ENCODE measurements at places on chromosomes 16 and 17. TPM values are rescaled to one million over a fixed set of nuclear protein-coding genes. Genes with fewer than 3 reads are reported as not detected.
A peak's percentile ranks its signal among the peaks of the same experiment; 100 is the strongest.

TPSD1 gene
- not detected for total RNA-seq

DNA sequence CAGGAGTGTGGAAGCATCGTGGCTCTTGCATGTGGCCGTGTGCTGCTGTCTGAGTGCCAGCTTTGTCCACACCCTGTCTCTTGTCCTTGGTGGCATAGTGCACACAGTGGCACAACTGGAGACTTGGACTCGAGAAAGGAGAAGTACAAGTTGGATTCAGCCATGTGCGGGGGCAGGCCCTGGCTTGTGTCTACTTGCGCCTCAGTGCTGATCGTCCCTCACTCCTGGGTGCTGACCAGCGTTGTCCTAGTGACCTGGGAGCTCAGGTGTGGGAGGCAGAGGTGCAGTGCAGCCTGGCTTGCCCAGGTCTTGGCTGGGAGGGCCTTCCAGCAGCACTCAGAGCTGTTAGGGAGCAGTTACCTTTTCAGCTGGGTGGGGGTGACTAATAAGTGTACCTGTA lies 20.6 kb downstream of the MPRIP start:
- H3K27ac ChIP-seq: no peak overlapping the region
- H3K36me3 ChIP-seq: peaks cover 2% of the 10 kb centered on the region
- H3K4me3 ChIP-seq: no peak overlapping the region
- no peak for DNase-seq

DNA sequence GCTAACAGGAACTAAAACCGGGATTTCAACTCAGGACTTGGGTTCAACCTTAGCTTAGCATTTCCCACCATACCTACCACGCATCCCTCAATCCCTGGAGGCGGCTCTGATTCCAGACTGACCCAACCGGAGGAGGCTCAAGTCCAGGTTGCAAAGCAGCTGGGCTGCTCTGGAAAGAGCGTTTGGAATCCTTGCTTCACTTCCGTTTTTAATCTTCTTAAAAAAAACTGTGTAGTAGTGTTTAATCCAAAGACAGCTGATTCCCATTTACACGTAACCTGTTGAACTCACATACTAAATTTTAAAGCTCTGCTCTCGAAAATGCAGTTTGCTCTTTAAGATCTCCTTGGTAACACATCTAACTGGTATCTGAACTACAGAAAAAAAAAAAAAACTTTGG lies 50.0 kb downstream of the NXN start:
- no peak overlapping the region for H3K4me3 ChIP-seq
- no peak overlapping the region for H3K27ac ChIP-seq
- H3K4me1 ChIP-seq: no peaks in the 10 kb centered on the region
- no peak for DNase-seq
- H3K36me3 ChIP-seq: no peaks in the 10 kb centered on the region

DNA sequence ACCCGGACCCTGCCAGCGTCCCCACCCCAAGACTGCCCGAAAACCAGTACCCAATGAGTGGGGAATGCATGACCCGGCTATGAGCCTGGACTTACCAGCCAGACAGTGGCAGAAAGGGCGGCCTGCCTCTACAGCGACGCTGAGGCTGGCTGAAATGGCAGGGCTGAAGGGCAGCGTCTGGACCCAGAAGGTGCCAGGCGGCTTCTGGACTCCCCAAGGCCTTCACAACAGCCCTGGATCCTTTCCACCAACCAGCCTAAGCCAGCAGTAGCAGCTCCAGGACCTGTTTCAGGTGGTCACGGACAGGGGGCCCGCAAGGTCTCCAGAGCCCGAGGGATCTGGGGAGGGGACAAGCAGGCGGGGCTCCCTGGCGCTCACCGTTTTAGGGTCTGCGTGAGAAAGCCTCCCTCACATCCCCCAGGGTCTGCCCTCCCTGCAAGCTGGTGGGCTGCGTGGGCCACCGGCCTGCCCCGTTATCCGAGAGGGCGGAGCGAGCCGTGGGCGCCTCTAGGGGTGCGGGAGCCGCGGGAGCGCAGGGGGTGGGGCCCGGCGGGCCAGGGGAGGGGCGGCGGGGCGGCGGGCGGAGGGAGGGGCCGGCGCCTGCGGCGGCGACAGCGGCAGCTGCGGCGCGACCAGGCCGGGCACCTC lies at the start of gene RIPOR1:
Gene RIPOR1, plus strand, starts transcription at position 608 of the 648 bp plus-strand sequence. CDS start 9,618 bp downstream, outside the sequence.
- peak within 1 kb of the TSS; percentile 42 for H3K4me3 ChIP-seq
- DNase-seq: no peak
- H3K36me3 ChIP-seq: no peaks in the 10 kb centered on the region
- peaks cover 51% of the 10 kb centered on the region for H3K27me3 ChIP-seq
- H3K4me1 ChIP-seq: peaks cover 18% of the 10 kb centered on the region

GRCh38 chr16:52497067-52497816 lies 49.7 kb downstream of the TOX3 start:
- no peaks in the 10 kb centered on the region for H3K36me3 ChIP-seq
- no peak overlapping the region for H3K4me3 ChIP-seq
- no peaks in the 10 kb centered on the region for H3K4me1 ChIP-seq
- no peak for DNase-seq

GRCh38 chr16:58269526-58269925 lies 25.3 kb downstream of the PRSS54 start:
- no peak for DNase-seq
- peaks cover 13% of the 10 kb centered on the region for H3K27me3 ChIP-seq
- no peak overlapping the region for H3K27ac ChIP-seq
- H3K4me1 ChIP-seq: peaks cover 10% of the 10 kb centered on the region
- H3K4me3 ChIP-seq: no peak overlapping the region

DNA sequence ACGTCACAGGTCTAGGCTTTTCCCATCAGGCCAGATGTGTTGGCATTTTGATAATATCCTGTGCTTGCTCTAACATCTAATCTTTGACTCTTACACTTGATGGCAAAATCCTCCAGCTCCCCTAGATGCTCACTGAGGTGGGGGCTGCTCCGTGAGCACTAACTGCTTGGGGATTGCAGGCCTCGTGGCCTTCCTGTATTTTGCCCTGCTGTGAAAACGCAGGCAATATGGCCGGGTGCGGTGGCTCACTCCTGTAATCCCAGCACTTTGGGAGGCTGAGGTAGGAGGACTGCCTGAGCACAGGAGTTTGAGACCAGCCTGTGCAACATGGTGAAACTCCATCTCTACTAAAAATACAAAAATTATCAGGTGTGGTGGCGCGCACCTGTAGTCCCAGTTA lies 9.7 kb upstream of the MLKL start:
- peaks cover 6% of the 10 kb centered on the region for H3K4me1 ChIP-seq
- H3K36me3 ChIP-seq: no peaks in the 10 kb centered on the region
- no peak for DNase-seq
- H3K27me3 ChIP-seq: peaks cover 3% of the 10 kb centered on the region

DNA sequence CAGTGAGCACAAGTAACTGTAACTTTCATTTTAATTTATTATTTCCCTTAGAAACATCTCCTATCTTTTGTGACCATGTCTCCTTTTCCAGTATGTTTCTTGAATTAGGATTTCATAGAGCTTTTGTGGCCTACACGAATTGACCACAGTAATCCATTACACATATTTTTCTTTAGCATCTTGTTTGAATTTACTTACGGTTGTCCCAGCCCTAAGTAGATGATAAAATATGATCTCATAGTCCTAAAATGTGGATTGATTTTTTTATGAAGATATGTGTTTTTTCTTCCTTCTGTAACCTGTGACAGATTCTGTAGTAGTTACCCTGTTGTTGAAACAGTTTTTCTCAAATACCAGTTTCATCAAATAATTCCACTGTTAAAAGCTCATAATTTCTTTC lies 61.5 kb downstream of the NF1 start:
- H3K4me3 ChIP-seq: no peak overlapping the region
- DNase-seq: no peak
- H3K36me3 ChIP-seq: peaks cover 22% of the 10 kb centered on the region
- no peak overlapping the region for H3K27ac ChIP-seq
- peaks cover 16% of the 10 kb centered on the region for H3K4me1 ChIP-seq
- H3K27me3 ChIP-seq: no peaks in the 10 kb centered on the region

DNA sequence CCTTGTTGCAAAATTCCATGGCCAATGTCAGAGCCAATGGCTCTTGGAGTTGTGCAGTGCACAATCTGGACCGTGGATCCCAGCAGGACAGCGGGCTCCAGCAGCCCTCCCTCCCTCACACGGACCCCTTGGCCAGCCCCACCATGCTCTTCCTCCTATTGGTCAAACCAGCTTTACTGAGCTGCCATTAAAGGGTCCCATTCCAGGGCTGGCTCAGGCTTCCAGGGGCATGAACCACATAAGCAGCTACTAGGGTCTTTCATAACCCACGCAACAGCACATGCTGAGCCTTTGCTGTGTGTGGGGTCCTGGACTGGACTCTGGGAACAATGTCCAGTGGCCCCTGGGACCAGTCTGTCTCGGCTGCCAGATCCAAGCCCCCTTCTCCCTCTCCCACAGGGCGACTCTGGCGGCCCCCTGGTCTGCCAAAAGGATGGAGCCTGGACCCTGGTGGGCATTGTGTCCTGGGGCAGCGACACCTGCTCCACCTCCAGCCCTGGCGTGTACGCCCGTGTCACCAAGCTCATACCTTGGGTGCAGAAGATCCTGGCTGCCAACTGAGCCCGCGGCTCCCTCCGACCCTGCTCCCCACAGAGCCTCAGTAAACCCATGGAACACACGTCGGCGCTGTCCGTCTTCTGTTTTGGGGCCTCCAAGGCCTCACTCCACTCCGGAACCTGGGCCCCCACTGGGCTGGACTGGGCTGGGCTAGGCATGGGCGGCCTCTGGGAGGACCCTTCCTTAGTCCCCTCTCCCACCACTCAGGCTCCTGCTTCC lies 5.7 kb downstream of the CTRB1 start:
- H3K27me3 ChIP-seq: no peaks in the 10 kb centered on the region
- H3K36me3 ChIP-seq: no peaks in the 10 kb centered on the region
- no peak overlapping the region for H3K4me3 ChIP-seq
- peaks cover 8% of the 10 kb centered on the region for H3K4me1 ChIP-seq
- no peak overlapping the region for H3K27ac ChIP-seq
- DNase-seq: no peak

DNA sequence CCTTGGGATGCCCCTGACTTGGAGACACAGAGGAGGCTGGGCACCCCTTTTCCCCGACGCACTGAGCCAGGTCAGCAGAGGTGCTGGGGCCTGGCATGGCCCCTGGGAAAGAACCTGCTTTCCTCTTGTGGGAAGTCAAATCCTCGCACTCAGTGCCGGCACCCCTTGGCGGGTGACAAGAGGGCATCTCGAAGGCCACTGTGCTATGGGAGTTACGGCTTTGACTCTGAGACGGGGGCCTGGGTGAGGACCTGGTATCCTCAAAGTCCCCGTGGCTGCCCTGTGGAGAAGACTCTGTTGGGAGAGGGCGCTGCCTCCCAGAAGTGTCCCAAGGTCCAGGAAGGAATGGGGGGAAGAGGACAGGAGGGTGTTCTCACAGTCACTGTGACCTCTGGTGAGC lies 117.0 kb downstream of the METRNL start:
- no peak overlapping the region for H3K4me3 ChIP-seq
- no peak for DNase-seq
- peaks cover 58% of the 10 kb centered on the region for H3K4me1 ChIP-seq
- H3K36me3 ChIP-seq: no peaks in the 10 kb centered on the region
- H3K27me3 ChIP-seq: no peaks in the 10 kb centered on the region

GRCh38 chr16:72859581-72859980 lies 188.3 kb downstream of the ZFHX3 start:
- H3K36me3 ChIP-seq: no peaks in the 10 kb centered on the region
- peaks cover 8% of the 10 kb centered on the region for H3K27me3 ChIP-seq
- H3K4me3 ChIP-seq: no peak overlapping the region
- no peak for DNase-seq

GRCh38 chr16:53309457-53309856 lies 124.8 kb upstream of the RBL2 start:
- H3K36me3 ChIP-seq: peaks cover 20% of the 10 kb centered on the region
- H3K27me3 ChIP-seq: no peaks in the 10 kb centered on the region
- no peaks in the 10 kb centered on the region for H3K4me1 ChIP-seq
- H3K4me3 ChIP-seq: no peak overlapping the region
- DNase-seq: no peak
- no peak overlapping the region for H3K27ac ChIP-seq

Measured in activated CD8-positive, alpha-beta memory T cell treated with anti-CD3 and anti-CD28 coated beads, Interleukin-2, amount 10 ng/mL, durations not matched to agents 7 days and 5 days (primary cell).